NCI-H1436 (cell line): ENCODE measurements at places on chromosomes 3 and 15.
A peak's percentile ranks its signal among the peaks of the same experiment; 100 is the strongest.

- no peak for DNase-seq
These were observed 35.1 kb upstream of the SCN5A start for GRCh38 chr3:38684546-38684945.

DNA sequence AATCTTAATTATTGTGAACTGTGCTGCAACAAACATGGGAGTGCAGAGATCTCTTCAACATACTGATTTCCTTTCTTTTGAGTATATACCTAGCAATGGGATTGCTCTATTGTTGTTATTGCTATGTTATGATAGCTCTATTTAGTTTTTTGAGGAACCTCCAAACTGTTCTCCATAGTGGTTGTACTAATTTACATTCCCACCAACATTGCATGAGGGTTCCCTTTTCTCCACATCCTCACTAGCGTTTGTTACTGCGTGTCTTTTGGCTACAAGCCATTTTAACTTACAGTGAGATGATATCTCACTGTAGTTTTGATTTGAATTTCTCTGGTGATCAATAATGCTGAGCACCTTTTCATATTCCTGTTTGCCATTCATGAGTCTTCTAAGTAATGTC, 45.5 kb upstream of the TNFSF10 start:
- no peak for DNase-seq

- DNase-seq: no peak
These were observed 30.5 kb downstream of the DNAJB8 start for GRCh38 chr3:128436214-128436613.

- DNase-seq: no peak
These were observed 78.7 kb downstream of the USF3 start for GRCh38 chr3:113617726-113618125.

- peak; percentile 9 for DNase-seq
These were observed at the start of gene UBE2E1 for GRCh38 chr3:23805633-23806533. TSS of gene UBE2E1 (plus strand) at chr3:23805955. CDS start at chr3:23807270, 1,315 bp downstream.

GRCh38 chr3:158769952-158770740, 31.7 kb upstream of the MFSD1 start:
- no peak for DNase-seq

DNA sequence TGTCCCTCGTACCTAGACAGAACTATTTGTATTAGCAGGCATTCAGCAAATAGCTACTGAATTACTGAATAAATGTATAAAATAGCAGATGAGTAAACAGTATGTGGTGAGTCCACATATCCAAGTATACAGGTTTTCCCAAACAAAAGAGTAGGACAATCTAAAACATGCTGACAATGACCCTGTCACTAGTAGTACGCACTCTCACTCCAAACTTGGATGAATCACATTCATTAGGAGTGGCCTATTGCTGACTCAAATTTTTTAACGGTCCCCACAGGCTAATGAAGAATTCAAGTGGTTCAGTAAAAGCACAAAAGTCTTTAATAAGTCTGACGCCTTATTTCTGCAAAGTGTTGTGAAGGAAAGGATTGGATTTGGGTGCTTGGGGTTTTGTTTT, 449.3 kb upstream of the THBS1 start:
- no peak for DNase-seq

GRCh38 chr15:29196722-29197121, 72.9 kb downstream of the NSMCE3 start:
- no peak for DNase-seq

DNA sequence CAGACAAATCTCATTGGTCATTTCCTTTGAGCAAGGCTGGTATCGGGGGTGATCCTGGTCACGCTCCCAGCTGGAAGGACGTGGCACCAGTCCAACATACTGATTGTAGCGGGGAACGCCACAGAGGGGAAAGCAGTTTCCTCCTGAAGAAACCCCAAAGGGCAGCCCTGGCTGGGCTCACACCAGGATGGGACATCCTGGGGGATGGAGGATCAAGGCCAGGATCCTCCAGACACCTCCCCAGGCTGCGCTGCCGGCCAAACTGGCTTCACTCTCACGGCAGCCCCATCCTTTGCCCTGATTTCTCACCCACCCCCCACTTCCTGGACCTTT, 36.6 kb downstream of the MUC20 start:
- no peak for DNase-seq

DNA sequence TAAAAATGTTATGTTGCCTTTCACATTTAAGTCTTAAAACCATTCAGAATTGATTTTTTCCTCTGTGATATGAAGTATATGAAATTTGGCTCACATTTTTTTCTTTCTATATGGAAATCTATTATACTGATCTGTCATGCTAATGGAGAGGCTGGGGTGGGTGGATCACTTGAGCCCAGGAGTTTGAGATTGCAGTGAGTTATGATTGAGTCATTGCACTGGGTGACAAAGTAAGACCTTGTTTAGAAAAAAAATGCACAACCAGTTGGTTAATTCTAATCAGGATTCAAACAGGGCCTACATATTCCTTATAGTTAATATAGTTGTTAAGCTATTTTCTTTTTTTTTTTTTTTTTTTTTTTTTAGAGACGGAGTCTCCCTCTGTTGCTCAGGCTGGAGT, 230.5 kb downstream of the MFSD1 start:
- DNase-seq: no peak

DNA sequence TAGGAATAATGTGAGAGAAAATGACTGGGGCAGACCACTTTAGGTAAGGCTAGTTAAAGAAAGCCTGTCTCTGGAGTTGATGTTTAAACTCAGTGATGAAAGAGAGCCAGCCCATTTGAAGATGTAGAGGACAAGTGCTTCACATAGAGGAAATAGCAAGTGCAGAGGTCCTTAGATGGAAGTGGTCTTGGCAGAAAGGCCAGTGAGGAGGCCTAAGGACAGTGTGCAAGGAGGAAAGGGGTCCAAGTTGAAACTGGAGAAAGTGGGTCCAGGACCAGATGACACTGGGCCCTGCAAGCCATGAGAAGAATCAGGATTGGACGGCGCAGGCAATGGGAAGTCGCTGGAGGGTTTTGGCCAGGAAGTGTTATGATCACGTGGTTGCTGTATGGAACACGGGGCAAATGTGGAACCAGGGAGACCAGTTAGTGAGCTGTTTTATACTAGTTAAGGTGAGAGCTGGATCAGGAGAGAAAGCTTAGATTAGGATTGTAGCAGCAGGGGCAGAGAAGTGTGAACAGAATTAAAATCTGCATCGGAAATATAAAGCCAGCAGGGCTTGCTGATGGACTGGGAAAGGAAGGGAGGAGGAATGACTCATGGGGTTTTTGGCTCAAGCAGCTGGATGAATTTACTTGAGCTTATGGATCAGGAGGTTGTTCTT, 48.0 kb upstream of the SCAANT1 start:
- DNase-seq: no peak

GRCh38 chr15:39075311-39075710, 505.6 kb upstream of the THBS1 start:
- DNase-seq: no peak

DNA sequence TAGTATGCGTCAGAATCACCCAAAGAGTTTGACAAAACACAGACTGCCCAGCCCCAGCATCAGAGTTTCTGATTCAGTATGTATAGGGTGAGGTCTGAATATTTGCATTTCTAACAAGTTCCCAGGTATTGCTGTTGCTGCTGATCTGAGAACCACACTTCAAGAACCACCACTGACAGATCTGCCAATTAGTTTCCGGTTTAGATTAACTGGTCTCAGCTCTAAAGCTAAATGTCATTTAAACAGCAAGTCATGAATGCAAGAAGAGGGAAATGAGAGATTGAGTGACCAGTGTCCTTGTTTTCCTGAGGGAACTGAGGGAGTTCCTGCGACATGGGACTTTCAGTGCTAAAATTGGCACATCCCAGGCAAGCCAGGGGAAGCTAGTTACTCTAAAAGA, 305.0 kb downstream of the ZNF385D start:
- no peak for DNase-seq

GRCh38 chr3:157493627-157494550, 9.3 kb downstream of the VEPH1 start:
- no peak for DNase-seq

DNA sequence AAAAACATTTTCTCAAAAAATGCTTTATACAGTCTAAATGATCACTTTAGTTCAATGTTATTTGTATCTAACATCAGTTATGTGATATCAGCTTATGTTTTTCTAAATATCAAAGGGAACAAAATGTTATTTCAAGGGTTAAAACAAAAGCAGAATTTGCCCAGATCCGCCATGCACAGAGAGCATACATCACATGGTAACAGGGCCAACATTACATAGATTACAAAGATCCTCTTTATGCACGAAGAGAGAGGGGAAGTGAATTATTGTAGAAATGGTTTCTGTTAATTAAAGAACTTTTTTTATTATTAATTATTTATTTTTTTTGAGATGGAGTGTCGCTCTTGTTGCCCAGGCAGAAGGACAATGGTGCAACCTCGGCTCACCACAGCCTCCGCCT, 100.8 kb upstream of the MME start:
- DNase-seq: no peak

GRCh38 chr3:183591881-183592521, 36.5 kb upstream of the KLHL6 start:
- DNase-seq: no peak

DNA sequence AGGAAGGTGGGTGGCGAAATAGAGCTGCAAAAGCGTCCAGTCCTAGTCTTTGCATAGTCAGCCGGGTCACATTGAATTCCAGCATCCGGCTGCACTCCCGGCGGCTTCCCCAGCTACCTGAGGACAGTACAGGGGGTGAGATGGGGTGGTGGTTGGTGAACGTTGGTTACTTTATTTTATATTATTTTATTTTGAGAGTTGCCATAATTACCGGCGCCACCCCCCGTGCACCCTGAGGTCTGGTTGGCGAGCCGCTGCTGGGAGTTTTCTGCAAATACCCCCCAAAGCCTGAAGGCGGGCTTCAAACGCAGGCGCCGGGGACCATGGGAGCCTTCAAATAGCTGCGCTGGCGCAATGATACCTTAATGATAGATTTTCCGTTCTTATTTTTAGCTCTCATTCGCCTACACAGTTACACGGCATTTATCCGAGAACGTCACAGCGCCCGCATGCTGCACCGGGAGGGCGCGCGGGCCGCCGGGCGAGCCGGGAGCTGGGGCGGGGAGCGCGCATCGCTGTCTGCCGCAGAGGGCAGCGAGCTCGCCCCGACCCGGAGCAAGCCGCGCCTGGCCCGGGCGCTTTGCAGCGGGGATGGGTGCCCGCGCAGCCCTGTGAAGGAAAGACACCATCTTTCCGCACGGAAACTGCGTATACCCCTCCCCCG, 756 bp upstream of the RASGRF1 start:
- no peak for DNase-seq

DNA sequence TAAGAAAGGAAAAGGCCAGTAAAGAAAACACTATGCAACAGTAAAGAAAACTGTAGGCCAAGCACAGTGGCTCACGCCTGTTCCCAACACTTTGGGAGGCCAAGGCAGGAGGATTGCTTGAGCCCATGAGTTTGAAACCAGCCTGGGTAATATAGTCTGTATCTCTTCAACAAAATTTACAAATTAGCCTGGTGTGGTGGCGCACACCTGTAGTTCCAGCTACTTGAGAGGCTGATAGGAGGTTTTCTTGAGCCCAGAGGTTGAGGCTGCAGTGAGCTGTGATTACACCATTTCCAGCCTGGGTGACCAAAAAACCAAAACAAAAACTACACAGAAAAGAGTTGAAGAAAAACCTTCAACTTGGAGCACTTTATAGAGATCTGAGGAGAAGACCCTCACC, 31.8 kb downstream of the DAG1 start:
- DNase-seq: no peak
